Hematopoietic multipotent progenitor cell treated with erythropoietin and hydrocortisone succinate and interleukin-3 and kit ligand, for 4 days (in vitro differentiated cells): ENCODE measurements at places on chromosomes 7 and 10.
A peak's percentile ranks its signal among the peaks of the same experiment; 100 is the strongest.

DNA sequence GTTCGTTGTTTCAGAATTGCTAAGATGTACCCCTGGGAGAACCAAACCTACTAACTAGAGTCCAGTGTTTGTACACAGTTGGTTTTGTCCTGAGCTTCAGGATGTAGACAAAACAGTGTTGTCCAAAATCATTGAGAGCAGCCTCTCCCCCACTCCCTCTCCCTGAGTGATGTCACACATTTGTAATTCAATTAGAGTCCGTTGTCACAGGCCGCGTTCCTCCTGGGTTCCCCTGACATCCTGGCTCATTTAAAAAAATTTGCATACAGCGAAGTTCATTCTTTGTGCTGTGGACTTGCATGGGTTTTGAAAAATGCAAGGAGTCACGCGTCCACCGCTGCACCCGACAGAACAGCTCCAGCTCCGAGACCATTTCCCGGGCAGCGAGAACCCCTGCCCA lies 10.3 kb downstream of the GRIFIN start:
- no peak for DNase-seq

DNA sequence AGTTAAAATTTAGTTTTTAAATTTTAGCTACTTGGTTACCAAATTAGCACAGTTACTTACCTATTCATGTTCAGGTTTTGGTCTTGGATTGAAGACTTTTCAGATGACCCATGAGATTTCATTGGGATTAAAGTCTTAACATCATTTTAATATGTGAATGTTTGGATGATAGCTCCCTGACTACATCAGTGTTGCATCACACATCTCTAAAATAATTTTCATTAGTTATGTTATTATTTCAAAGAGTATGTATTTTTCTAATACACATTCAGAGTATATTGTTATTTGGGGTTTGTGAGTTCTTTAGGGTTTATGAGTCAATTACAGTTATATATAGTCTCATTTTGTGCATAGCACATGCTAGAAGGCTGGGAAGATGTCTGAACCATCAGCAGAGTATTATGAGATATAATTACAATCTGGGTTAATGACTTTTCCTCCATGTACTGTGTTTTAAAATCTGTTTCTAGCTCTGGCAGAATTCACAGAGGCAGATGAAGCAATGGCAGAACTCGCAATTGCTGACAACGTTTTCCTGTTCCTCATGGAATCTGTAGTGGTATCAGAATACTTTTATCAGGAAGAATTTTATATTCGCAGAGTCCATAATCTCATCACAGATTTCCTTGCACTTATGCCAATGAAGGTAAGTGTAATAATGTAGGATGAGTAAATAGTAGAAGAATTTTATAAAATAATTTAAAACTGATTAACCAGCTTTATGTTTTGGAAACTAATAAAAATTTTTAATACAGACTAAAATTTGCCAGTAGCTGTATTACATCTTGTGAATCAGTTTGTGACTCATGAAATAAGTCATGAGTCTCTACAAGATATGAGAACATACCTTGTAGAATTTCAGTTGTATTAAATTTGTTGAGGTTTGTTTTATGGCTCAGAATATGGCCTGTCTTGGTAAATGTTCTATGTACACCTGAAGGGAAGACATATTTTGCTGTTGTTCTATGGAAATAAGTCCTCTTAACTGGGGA lies 26.9 kb downstream of the NUP205 start:
- no peak for DNase-seq

DNA sequence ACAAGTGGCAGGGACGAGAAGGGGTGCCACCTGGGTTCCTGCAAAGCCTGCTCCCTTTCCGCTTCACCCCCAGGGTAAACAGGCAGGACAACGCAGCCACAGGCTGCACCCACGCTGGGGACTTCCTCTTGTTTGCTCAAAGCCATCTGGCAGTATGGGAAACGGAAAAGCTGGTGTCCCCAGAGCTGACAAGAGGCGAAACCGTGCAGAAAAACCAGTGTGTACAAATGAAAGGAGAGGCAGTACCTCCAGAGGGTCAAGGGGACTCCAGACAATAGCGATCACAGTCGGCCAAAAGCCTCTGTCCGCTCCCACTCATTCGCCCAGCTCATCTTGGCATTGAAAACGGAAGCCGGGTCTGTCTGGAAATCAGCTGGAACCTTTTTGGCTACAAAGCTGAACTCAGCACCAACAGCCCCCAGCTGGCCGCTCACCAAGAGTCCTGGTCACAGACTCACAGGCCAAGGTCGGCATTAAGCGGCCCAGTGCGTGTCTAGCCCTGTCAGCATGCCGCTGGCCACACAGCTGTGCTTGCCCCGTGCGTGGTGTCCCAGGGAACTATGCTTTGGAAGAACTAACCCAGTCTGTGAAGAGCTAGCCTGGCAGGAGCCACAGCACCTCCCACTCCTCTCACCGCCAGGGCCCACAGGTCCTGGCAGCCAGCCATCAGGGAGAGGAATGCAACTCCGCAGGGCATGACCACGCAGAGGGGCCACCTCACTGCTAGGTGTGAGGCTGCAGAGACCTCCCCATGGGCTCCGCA lies 10.4 kb downstream of the TNS3 start:
- peak; percentile 80 for DNase-seq

GRCh38 chr10:114824391-114824790 lies 2.8 kb downstream of the FHIP2A start:
- DNase-seq: no peak

GRCh38 chr7:155449869-155450557 lies 7.9 kb upstream of the EN2 start:
- no peak for DNase-seq

DNA sequence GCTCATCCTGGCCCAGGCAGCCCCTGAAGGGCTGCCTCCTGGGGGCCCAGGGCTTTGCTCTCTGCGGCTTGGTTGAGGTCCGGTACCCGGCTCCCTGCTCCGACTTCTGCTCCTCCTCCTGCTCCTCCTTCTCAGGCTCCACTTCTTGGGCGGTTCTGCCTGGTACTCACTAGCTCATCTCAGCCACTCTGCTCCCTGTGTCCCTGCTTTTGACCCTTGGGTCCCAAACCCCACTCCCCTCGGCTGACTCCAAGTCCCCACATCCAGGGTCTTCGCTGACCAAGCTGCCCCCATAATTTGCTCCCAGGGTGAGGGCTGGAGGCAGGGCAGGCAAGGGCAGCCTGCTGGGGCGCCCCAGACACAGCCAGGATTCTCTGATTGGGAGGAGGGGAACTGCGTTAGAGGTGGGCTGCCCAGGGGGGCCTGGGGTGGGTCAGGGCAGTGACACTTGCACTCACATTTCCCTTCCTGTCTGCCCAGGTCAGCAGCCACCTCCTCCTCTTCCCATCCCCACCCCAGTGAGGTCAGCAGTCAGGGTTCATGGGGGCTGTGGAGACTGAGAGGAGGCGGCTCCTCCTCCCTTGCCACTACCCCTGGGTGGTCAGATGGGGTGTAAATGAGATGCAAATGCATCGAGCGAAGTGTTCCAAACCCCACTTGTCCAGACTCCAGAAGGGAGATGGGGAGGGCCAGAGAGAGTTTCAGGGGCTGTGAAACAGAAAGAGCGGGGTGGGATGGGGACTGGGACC lies 2.2 kb downstream of the SMARCD3 start:
- no peak for DNase-seq

DNA sequence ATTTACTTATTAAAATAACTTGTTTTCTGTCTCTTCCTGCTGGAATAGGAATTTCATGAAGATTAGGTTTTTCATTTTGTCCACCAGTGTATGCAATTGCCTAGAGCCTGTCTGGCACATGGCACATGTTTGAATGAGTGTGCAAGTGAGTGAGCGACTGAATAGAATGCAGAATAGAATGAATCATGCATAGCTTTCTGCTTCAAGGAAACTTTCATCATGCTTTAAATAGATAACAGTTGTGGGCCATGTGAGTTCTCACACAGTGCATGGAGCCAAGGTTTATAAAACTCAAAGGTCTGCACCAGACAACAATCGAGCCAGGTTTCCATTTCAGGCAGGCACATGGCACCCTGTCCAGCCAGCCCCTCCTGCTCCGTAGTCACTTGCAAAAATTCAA lies 74.2 kb upstream of the HECW1 start:
- DNase-seq: no peak

DNA sequence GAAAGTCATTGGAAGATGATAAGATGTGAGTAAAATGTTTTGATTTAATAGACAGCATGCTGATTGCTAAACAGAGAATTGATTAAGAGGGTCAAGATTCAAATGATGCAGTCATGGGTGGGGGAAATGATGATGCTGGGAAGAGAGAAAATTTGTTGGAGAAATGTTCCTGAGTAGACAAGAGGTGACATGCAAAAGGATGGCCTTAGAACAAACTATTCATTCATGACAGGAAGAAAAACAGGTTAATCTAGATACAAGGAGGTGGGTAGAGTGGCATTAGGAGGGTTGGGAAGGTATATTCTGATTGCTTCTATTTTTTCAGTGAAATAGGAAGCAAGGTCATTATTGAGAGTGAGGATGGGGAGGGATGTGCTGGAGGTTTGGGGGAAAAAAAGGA lies 146.7 kb downstream of the SEM1 start:
- no peak for DNase-seq

DNA sequence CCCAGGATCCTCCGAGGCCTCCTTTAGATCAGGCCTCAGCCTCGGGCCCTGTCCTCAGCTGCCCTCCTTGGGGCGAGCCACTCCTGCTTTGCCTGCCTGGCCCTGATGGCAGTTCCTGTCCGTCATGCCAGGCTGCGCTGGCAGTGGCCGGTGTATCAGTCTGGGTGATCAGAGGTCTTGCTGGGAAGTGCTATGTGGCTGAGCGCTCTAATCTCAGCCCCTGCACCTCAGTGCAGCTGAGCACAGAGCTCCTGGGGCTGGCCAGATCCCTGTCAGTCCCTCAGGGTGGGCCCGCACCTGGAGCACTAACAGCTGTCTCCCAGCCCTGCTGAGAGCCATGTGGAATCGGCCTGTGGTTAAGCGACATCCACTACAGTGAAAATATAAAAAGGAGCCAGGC lies 14.8 kb upstream of the CFAP46 start:
- no peak for DNase-seq
